CD4-positive, alpha-beta T cell treated with Interleukin-10 for 1 hour (primary cell): ENCODE measurements at places on chromosomes 5 and 9.

DNA sequence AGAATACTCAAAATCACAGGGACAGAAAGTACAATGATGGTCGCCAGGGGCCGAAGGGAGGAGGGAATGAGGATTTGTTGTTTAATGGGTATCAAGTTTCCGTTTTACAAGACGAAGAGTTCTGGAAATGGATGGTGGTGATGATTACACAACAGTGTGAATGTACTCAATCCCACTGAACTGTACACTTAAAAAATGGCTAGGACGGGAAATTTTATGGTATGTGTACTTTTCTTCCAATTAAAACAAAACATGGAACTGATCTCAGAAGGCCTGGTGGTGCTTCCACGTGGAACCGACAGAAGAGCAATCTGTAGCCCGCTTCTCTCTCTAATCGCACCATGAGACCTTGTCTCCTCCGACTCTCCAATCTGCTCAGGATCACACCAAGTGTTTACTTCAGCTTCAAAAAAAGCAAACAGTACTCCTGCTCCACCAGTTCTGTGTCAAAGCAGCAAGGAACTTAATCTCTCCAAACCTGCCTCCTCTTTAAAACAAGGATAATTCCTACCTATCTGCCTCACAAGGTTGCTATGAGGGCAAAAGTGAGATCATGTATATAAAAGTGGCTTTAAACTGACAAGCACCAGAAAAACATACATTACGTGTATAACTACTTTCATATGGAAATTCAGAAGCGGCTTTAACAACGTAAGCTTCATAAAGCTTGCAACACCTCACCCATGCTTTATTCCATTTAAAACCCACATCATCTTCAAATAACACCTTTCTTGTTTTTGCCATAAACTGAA is 2.1 kb downstream of the ECPAS start:
- no peak for DNase-seq

GRCh38 chr5:32249668-32250067 is 63.1 kb downstream of the MTMR12 start:
- DNase-seq, result no peak

DNA sequence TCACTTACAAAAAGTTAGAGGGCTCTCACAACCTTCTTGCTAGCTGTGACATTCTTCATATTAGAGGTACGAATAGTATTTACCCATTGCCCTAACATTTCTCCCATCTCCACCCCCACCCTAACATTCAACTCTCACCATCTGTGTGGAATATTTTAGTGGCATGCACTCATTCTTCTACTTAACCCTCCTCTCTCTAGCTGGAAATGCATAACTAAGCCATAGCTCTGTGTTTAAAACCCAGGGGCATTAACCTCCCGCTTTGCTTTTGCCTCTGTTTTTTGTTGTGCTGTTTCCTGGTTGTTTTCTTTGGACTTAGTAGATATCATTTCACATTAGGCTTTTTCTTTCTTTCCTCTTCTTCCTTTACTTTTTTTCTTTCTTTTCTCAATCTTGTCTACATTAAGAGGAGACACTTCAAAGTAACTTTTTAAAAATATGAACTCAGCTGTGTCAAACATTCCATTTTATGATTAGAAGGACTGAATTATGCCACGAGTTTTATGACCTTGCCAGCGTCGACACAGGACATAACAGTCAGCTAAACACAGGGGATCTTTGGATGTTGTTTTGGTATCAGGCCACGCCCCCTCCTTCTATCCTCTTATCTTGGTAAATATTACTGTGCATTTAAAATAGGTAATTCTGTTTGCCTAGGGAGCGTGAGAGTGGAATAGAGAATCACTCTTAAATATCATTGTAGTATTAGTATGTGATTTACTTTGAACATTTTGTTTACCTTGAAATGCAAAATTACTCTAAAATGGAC is 236.0 kb downstream of the CD180 start:
- no peak for DNase-seq

- no peak for DNase-seq
These were observed 572 bp downstream of the ZDHHC21 start for GRCh38 chr9:14692470-14693250.

GRCh38 chr5:151738125-151738848 is 20.1 kb downstream of the ATOX1 start:
- DNase-seq, result no peak

- DNase-seq, result no peak
These were observed 80.0 kb downstream of the PPARGC1B start for GRCh38 chr5:149809931-149810691.

GRCh38 chr9:137305060-137305797 is 3.2 kb upstream of the NRARP start:
- DNase-seq, result peak; percentile 58

DNA sequence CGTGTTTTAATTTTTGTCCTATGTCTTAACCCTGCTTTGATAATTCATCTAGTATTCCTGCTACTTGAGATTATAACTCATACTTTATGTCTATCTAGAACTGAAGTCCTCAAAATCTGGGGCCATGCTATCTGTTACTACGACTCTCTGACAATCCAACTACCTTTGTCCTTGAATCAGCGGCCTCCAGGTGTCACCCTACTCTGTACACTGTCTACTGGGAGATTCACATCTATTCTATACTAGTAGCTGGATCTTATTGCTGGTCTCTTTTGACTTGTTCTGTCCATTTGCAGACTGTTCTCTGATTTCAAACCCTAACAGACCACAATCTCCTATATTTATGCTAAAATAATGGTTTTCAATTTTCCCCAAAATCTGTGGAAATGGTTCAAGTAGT is 225.5 kb upstream of the ELAVL2 start:
- no peak for DNase-seq

DNA sequence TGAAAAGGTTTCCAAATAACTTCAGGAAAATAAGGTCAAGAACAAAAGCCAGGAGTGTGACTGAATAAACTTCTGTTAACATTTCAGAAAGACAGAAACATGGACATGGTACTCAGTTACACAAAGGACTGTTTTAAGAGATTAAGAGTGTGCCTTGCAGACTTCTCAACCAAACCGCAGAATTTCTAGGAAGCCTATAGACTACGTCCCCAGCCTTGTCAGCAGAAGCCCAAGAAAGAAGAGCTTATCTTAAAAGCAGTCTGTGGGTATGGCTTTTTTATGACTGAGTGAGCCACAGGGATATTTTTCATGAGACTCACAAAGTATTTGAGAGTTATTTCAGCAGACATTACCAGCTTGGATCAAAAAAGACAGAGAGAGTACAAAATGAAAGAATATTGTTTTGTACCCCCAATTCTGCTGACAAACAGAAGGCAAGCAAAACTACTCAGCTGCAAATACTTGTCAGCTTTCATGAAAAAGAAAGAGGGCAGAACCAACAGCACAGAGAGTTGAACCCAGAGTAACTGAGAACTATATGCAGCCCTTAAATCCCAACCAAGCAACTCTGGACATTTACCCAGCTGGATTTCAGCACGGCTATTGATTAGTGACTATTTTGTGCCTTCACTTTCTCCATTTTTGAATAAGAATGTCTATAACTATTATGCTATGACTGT is 711.0 kb upstream of the CTNND2 start:
- no peak for DNase-seq

GRCh38 chr5:95773335-95774059 is 42.4 kb downstream of the RHOBTB3 start:
- DNase-seq, result no peak

DNA sequence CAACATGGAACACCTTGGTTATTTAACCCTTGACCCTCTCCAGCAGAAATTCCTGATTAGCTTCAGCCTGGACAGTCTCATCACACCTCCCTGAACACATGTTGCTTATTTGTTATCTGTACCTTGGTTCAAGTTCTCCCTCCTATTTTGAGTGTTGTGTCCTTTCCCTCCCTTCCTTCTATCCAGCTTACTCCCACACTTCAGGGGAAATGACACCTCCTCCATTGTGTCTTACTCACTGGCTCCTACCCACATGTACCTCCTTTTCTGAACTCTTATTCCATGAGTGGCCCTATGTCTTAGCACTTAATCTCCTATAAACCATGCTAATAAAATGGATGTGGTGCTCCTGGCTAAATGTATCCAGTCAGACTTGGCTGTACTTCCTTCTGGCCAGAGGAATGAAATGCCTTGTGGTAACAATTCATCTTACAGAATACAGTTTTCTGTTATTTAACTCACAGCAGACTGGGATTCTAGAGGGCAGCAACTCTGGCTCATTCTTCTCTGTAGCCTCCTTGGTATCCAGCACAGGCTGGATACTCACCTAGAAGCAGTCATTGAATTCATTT is 11.2 kb downstream of the LIX1 start:
- DNase-seq, result no peak

DNA sequence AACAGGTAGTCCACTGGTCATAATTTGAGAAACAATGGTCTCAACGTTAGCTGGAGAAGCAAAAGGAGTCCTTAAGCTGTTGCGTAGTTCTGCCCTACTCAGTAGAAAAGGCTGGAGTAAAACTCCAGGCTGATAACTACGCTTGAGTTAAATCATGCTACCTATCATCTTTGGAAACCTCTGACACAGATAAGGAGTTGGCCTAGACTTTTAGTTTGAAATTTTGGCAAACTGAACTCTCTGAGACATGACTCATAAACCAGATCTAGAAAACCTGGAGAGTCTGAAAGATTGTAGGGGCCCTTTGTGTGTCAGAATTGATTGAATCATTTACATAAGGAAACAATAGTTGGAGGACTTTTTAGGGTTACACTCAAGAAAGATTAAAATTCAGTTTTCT is 26.3 kb downstream of the NMUR2 start:
- DNase-seq, result no peak

GRCh38 chr5:38641003-38641402 is 84.6 kb upstream of the LIFR start:
- no peak for DNase-seq

DNA sequence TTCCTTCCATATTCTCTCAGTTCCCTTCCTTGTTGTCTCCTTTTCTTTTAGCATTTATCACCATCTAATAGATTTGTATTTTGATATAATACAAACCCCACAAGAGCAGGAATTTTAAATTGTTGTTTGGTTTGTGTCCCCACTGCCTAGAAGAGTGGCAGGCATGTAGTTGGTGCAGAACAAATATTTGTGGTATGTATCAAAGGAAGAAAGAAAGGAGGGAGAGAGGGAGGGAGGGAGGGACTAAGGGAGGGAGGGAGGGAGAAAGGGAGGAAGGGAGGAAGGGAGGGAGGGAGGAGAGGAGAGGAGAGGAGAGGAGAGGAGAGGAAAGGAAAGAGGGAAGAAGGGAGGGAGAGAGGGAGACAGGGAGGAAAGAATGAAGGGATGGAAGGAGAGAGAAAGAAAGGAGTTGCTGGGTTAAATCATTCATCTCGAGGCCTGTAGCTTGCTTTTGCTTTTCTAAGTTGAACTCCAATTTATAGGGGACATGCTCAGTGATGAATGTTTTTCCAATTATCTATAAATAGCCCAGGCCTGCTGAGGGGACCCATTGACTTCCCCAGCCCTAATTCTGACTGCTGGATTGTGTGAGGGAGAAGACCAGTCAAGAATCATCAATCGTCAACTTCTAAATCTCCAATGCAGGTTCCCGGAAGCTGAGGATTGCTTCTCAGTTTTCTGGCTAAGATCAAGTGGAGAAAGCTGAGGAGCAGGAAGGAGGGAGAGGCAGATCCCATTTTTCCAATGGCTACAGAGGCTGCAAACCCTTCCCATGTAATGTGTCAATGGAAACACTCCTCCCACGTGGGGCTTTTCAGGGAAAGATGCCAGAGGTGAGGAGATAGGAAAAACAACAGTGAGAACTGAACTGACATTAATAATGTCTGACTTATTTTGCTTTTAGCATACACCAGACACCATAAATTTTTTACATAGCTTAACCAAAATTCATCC is 320.7 kb downstream of the ASTN2 start:
- no peak for DNase-seq

DNA sequence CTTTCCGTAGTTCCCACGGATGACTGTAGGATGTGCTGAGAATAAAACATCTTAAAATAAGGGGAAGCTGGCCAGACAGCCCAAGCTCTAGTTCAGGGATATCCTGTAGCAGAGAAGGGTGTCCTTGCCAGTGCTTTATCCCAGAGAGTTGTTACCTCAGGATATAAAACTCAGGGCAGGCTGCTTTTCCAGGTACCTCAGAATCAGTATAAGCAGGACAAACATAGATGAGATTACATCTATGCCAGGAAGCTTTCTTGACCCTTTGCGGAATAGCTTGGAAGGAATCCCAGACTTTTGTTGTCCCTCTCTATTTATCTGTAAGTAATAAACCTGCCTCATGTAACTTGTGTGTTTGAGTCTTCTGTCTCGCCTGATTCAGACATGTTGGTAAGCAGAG is 565.7 kb downstream of the PRDM9 start:
- DNase-seq, result no peak

DNA sequence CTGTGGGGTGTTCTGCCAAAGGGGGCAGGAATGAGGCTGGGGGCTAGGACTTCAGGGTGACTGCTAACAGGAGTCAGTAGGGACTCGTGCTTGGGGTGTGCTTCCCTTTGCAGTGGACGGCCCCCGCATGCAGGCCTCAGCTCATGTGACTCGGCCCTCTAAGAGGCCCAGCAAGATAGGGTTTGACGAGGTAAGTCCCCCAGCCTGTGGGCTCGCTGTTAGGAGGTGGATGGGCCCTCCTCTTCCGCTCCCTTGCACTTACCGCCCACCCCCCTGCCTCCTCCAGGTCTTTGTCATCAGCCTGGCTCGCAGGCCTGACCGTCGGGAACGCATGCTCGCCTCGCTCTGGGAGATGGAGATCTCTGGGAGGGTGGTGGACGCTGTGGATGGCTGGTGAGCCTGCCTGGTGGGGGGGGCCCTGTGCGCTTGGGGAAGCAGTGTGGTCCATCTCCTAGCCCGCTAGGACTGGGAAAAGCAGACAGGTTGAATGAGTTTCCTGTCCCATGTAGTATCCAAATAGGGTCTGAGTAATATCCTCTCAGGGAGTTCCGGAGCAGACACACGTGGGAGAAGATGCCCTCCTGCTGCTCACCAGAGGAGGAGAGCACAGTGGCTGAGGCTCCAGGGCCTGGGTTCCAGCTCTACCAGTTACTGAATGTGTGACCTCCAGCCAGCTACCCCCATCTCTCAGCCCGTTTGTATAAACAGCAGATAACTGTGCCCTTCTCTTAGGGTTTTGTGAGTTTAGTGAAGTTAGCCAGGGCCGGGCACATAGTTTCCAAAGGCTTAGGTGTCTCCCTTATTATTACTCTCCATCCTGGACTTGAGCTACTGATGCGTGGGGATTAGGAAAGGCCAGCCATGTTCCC is 8.2 kb downstream of the CERCAM start:
- no peak for DNase-seq

DNA sequence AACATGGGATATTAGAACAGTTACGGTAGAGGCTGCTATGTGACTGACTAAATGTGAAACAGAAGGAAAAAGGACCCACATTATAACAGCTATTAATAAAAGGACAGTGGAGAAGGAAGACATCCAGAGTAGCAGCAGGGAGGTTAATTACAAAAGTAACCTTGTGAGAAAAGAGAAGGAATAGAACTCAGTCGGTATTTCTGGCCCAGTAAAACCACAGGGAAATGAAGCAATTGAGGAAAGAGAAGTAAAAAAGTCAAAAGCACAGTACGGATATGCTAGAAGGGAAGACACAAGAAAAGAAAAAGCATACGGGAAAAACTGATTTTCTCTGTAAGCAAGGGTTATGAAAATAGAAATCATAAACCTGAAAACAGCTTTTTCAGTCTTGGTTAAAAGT is 164.7 kb downstream of the RFX3 start:
- no peak for DNase-seq
